ENCODE measurements at places on chromosomes 4 and X. TPM values are rescaled to one million over a fixed set of nuclear protein-coding genes. Genes with fewer than 3 reads are reported as not detected.

Gene IRAK1
- total RNA-seq: 56.3 TPM

Gene TMPRSS11D
- total RNA-seq: not detected

Gene ERAS
- not detected for total RNA-seq

Gene LGI2
- 0.25 TPM for total RNA-seq

Gene NDP
- 0.31 TPM for total RNA-seq

Gene ETDB
- not detected for total RNA-seq

All from cardiac ventricle fibroblast (primary cell).